ENCODE measurements at places on chromosomes 16 and 17.

- DNase-seq = no peak
Observed at GRCh38 chr16:61148930-61149329, 887.3 kb downstream of the CDH8 start.

- no peak for DNase-seq
Observed at GRCh38 chr17:79388556-79389295, 222.1 kb downstream of the RBFOX3 start.

GRCh38 chr17:80086081-80086480 lies 15.3 kb upstream of the GAA start:
- no peak for DNase-seq

GRCh38 chr16:4800290-4801041 lies 2.0 kb downstream of the ROGDI start:
- no peak for DNase-seq

DNA sequence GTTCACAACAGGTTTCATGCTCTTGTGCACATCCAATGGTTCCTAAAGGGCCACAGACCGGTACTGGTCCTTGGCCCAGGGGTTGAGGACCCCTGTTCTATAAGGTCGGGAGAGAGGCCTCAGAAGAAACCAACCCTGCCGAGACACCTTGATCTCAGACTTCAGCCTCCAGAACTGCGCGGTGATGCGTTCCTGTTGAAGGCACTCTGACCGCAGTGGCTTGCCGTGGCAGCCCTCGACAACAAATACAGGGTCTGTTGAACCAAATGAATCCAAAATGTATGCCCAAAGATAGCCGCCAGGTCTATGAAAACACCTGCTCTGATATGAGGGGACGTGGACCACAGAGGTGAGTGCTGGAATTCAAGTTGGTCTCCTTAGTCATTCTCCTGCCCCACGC lies 389.8 kb downstream of the SEC14L1 start:
- DNase-seq = no peak

GRCh38 chr17:50364715-50365114 lies 8.3 kb downstream of the MRPL27 start:
- DNase-seq = no peak

- no peak for DNase-seq
Observed at GRCh38 chr16:64153718-64154117, 968.1 kb downstream of the CDH11 start.

DNA sequence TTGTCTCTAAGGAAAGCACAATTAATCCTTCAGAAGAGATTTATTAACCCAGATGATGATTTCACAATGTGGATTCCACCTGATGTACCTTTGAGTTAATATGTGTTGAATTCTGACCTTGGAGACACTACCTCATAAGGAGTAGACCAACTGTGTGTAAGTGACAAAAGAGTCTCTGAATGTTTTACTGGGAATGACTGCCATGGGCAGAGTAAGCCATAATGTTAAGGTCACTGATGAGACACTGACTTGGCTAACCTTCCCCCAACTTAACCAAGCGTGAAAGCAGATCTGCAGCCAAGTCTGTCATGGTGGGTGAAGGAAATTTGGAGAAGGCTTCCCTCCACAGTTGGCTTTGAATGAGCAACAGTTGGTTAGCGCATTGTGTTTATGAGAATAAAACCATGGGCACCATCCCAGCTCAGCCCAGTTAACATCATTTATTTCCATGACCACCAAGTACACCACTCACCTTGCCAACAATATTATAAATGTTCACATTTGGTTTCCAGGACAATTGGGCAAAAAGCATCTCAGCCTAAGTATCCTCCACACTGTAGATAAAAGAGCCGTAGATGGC lies 618.5 kb downstream of the KCNJ2 start:
- DNase-seq = no peak

DNA sequence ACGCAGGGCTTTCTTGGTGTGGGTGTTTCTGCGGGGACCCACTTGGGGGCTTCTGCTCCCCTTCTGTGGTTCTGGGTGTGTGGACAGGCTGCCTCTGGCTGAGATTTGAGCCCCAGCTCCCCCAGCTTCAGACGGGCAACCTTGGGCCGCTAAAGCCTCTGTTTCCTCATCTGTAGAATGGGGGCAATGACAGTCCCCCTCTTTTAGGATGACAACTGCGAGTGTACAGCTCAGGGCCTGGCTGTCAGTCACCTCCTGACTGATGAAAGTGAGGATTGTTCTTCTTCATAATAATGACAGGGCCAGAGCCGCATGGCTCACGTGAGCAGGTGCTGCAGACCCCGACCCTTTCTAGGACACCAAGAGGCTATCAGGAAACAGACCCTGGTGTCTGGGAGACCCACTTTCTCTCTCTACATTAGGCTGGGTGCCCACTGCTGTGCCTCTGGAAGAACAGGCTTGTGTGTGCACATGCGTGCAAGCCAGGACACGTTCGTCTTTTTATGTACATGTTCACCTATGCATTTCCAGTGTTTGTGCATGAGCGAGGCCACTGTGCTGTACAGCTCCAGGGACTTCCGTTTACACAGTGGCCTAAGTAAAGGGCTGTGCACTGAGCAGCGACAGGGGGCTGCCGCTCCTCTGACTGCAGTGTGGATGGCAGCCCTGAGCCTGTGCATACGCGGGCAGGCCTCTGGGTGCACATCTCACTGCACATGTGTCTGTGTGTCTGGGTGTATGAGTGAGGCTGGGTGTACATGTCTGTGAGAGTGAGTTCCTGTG lies 4.6 kb downstream of the SPNS3 start:
- no peak for DNase-seq

DNA sequence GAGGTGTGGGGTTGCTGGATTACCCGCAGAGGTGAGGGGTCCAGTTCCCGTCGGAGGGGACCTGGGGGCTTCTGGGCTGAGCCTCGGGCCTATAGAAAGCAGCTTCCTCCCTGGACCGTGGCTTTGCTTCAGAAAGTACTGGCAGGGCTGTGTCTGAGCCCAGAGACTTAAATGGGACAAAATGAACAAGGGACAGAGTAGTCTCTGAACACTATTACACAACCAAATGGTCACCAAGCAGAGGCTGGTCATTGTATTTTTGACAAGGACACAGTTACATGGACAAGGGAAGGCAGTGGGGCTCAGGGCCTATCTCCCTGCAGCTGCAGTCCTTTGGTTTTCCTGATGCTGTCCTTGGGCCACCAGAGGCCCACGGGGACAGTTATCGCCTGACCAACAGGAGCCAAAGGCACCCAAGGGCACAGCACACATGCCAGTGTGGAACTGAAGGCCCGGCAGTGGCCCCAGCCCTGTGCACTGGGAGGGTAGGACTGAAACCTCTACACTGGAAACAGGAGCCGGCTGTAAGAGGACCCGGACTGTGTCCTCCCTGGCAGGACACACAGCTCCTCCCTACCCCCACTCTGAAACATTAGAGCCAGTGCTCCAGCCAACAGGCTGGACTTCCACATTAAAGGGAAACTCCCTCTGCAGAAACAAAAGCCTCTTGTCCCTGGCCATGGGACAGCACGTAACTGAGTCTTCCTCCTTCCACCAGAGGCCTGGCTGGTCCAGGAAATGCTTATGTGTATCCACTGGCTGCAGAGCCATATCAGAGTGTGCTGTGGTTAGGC lies 26.0 kb upstream of the ERN1 start:
- no peak for DNase-seq

- no peak for DNase-seq
Observed at GRCh38 chr16:79449067-79449769, 151.3 kb downstream of the MAF start.

GRCh38 chr17:32256701-32257019 lies 9.0 kb upstream of the RHBDL3 start:
- DNase-seq = no peak

GRCh38 chr16:12753203-12754023 lies 50.3 kb downstream of the CPPED1 start:
- DNase-seq = no peak

DNA sequence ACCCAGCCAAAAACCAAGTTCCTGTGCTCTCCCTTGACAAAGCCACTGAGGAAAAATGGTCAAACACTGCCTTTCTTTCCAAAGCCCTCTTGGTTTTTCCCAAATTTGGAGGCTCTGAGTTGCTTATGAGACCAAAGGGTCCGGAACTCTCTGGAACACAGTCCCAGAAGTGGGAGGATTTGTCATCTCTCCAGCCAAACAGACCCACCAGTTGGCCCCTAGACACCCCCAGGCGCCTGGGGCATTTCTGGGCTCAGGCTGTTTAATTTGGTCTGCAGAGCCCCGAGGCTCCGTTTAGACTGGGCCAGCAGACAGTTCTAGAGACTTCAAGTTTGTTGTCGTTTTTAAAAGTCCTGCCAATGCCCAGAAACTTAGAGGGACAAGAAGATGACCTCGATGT lies 239.1 kb downstream of the SEC14L1 start:
- no peak for DNase-seq

GRCh38 chr17:80360396-80360795 lies 54.6 kb upstream of the ENDOV start:
- DNase-seq = no peak

DNA sequence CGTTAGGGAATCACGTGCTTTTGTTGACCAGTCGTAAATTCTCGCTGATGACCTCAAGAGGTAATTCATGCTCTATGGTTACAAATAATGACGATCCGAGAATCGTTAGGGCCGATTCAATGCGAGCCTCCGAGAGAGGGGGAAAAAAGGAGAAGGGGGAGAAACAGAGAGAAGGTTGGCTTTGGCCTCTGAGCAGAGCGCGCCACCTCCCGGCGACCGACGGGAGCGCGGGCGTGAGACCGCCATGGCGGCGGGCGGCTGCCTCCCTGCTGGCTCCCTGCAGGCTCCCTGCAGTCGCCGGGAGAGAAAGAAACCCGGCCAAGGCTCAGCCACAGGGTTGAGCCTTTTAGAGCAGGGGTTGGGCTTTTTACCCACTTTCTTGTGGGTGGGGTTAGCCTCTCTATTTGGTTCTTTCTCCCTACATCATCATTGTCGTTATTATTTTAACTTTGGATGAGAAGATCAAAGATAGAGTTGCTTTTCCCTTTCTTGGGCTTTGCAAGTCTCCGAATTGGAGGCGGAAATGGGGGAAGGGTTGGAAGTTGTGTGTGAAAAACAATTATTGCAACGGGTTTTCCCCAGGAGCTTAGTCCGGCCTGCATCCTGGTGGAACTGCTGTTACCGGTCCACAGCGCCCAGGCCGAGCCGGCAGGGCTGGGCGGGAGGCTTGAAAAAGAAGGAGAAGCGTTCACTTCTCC lies 410 bp upstream of the HOXB5 start:
- DNase-seq = peak; percentile 63

- DNase-seq = no peak
Observed at GRCh38 chr16:17350207-17350606, 120.6 kb downstream of the XYLT1 start.

- DNase-seq = no peak
Observed at GRCh38 chr17:42413464-42414040, 9.5 kb downstream of the CAVIN1 start.

GRCh38 chr16:25108054-25108453 lies 3.5 kb upstream of the LCMT1 start:
- DNase-seq = no peak

DNA sequence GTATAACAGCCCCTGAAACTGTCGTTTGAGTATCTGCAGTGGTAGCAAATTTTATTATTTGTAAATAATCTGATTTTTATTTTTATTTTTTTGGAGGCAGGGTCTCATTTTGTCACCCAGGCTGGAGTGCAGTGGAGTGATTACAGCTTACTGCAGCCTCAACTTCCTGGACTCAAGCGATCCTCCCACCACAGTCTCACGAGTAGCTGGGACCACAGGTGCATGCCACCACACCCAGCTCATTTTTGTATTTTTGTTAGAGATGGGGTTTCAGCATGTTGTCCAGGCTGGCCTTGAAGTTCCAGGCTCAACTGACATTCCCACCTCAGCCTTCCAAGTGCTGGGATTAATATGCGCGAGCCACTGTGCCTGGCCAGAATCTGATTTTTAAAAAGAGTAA lies 2.8 kb downstream of the NDEL1 start:
- no peak for DNase-seq

- DNase-seq = no peak
Observed at GRCh38 chr17:29625037-29625750, 2.5 kb upstream of the CORO6 start.

- no peak for DNase-seq
Observed at GRCh38 chr17:80726558-80727408, 182.1 kb downstream of the RPTOR start.

GRCh38 chr16:30340621-30341020 lies 14.5 kb downstream of the CD2BP2 start:
- DNase-seq = no peak

DNA sequence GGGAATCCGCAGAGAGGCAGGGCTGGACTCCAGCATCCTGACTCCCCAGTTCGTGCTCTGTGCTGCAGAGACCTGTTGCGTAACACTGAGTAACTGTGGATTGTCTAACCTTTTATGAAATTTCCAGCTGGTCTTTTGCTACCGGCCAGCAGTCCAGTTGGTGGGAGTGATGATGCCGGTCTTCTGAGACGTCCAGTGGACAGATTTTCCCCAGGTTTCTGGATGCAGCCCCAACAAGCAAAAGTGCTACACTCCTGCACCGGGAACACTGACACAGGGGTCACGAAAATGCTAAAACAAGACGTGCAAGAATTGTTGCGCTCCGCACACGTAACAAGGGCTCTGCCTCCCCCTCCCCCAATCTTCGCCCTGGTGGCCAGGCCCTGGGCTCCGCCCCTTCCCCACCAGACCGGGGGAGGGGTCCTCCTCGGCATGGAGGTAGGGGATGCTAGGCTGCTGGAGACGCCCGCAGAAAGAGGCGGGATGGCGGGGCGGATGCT lies 701 bp upstream of the MRC2 start:
- DNase-seq = peak; percentile 42

DNA sequence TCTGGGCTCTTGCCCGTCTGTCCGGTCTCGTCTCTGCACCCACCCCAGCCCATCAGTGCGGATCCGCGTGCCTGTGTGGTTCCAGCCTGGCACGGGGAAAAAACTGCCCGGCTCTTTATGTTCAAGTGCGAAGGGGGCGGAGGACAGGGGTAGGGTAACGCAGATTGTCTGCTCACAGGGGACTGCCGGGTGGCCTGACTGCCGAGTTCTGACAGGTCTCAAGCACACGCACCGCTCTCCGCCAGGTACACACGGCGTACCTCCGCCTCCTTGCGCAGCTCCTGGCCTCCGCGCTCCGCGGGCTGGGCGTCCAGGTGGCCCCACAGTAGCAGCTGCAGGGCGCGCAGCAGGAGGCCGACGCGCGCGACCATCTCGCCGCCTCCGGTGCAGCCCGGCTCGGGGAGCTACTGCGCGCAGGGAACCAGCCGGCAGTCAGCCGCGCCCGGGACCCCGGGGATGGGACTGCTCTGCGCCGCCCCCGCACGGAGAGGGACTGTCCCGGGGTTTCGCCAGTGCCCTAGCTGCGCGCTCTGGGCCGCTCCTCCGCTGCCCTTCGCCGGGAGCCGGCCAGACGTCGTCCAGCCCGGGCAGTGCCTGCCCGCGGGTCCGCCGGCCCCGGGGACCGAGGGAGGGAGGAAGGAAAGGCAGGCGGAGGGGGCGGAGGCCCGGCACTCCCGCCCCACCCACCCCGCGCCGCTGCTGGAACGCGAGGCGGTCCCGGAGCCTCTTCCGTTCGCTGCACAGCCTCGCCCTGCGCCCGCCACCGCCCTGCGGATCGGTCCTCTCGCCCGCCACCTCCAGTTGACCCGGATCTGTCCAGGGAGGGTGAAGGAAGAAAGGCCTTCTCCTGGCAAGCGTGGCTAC lies at the start of gene MMP28:
Gene MMP28 (minus strand): TSS at position 635 of the 864 bp plus-strand sequence. CDS start 264 bp downstream, at position 371.
- DNase-seq = no peak
